Hematopoietic multipotent progenitor cell treated with erythropoietin and hydrocortisone succinate and interleukin-3 and kit ligand, for 15 days (in vitro differentiated cells): ENCODE measurements at places on chromosomes 16 and 17.
A peak's percentile ranks its signal among the peaks of the same experiment; 100 is the strongest.

- DNase-seq: no peak
Observed at GRCh38 chr16:49414671-49415070, 41.1 kb downstream of the C16orf78 start.

GRCh38 chr17:2050300-2051060, 4.4 kb upstream of the HIC1 start:
- DNase-seq: peak; percentile 74

DNA sequence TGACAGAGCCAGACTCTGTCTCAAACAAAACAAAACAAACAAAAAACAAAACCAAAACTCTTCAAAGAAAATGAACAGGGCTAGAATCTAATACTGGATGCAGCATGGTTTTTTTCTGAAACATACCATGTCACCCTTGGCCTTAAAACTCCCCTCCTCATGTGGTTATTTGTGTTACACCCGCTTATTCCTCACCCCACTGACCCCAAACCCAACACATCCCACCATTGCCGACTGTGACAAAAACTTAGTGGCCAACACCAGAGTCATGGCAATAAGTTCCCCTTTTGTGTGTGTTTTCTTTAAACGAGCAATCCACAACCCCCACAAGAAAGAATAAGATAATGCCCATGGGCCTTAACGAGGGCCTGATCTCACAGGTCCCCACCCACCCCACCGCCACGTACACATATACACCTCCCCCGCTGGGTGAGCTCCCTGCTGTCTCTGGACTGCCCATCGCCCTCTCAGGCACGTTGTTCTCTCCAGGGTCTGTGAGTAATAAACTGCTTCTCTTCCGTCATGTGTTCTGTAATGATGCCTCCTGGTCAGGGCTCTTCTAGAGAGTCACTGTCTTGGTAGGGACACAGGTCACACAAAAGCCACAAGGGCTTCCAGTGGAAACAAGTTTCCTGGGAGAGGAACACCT, 16.8 kb upstream of the ENGASE start:
- DNase-seq: no peak

- no peak for DNase-seq
Observed at GRCh38 chr17:72613396-72613795, 479.1 kb downstream of the SLC39A11 start.

DNA sequence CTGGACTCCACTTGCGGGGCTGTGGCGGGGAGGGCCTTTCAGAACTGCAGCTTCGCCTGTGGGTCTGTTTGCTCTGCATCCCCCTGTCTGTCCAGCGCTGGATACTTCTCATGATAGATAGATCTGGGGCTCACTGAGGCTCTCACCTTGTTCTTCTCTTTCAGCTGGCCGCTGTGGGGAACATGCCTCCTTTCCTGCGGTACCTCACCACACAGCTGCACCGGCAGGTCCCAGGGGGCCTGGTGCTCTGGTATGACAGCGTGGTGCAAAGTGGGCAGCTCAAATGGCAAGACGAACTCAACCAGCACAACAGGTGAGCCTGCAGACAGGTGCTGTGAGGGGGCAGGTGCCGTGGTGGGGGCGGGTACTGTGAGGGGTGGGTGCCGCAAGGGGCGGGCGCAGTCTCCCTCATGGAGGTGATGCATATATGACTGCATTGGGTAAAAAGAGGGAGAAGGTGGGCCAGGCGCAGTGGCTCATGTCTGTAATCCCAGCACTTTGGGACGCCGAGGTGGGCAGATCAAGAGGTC, 6.2 kb downstream of the ENGASE start:
- DNase-seq: no peak

DNA sequence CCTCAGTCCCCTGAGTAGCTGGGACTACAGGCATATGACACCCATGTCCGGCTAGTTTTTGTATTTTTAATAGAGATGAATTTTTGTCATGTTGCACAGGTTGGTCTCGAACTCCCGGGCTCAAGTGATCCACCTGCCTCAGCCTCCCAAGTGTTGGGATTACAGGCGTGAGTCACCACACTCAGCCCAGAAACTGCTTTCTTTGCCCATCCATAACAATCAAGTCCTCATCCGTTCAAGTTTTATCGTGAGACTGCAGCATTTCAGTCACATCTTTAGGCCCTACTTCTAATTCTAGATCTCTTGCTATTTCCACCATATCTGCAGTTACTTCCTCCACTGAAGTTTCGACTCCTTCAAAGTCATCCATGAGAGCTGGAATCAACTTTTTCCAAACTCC, 6.4 kb downstream of the NPRL3 start:
- DNase-seq: no peak

- DNase-seq: peak; percentile 27
Observed at GRCh38 chr17:15213381-15214087, 51.6 kb downstream of the PMP22 start.

DNA sequence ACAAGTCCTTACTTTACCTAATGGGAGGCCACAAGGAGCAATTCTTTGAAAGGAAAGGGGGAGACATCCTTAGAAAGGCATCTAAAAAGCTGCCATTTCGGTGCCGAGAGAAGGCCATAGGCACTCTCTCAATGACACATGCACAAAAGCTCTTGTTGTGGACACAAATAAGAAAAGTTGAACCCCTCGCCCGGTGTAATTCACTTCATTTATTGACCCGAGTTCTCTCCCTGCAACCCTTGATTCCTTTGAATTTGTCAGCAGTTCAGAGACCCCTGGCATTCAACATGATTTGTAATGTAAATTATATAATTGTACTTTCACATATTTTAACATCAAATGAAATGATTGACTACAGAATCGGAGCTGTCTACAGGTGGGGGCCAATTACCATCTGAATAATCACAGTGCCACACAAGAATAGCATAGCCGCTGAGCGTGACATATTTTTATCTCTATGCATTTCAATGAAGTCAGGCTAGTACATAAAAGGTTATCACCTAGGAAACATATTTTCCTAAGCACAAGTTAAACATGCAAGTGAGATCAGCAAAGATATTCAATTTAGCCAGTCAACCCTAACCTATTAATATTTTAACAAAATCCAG, 66.7 kb downstream of the IRX6 start:
- no peak for DNase-seq

GRCh38 chr16:12132850-12133440, 156.4 kb downstream of the SNX29 start:
- no peak for DNase-seq

DNA sequence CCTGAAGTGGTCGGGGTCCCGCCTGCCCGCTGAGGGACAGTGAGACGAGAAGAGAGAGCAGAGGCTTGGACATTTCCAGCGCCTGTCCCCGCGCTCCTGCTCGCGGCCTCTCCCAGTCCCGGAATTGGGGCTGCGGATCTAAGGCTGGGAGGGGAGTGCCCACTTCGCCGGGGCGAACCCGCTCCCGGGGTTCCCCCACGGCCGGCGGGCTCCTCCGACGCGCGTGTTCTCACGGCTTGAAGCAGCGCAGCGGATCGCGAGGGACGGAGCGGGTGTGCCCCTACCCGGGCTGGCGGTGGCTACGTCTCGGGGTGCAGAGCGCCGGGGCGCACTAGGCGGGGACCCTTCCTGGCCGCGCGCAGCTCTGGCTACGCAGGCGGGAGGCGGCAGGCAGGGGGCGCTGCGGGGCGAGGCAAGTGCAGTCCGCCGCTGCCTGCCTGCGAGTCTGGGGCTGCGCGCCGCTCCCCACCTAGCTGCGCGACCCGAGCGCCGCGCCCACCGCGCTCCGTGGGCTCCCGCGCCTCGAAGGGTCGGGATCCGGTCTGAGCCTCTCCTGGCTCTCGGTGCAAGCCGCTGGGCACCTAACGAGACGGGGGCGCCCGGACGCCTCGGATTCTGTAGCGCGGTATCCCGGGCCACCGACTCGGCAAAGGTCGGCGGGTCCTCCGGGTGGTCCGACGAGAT, 1.2 kb downstream of the NGFR start:
- peak; percentile 34 for DNase-seq

- no peak for DNase-seq
Observed at GRCh38 chr17:75695141-75695829, 26.0 kb upstream of the ITGB4 start.

GRCh38 chr16:11986521-11987057, 10.1 kb downstream of the SNX29 start:
- no peak for DNase-seq

DNA sequence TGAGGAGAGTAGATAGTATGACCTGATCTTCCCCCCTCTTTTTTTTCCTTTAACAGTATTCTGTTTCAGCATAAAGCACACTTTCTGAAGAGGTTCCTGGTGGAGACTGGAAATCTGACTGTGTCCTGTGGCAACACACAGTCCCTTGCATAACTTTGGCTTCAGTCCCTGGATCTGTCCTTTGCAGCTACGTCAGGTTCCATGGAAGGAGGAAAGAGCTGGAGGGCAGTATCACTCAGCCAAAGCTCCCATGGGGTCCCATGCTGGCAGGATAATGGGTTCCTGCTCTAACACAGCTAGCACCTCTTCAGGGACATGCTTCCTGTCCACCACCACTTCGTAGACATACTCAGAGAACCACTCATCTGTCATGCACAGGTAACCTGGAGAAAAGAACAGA, 13.3 kb upstream of the SLC6A4 start:
- DNase-seq: no peak

DNA sequence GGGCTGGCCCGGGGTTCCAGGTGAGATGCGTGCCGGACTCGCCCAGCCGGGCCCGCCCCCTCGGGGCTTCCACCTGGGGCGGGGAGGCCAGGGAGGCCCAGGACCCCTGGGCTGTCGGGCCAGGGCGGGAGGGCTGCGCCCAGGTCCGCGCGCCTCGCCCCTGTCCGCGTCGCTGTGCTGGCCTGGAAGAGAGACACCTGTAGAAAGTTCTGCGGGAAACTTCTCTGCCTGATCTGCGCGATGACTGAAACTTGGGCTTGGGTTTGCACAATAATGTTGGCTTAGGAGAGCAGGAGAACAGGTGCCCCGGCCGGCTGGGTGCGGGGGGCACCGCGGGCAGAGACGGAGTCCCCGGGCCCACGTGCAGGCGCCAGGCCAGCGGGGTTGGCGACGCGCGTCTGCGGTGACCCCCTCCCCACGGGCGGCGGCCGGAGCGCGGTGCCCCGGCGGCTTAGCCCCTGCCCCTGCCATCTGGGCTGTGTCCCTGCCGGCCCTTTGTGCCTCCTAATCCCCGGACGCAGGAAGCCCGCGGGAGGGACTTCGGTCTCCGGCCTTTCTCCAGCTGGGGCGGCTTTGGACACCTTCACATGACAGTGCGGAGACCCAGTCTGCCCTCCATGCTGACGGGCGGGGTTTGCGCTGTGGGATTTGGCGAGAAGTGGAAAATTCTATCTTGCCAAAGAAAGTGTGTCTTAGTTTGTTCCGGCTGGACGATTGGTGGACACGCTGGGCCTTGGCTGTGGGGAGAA, 483 bp downstream of the LLGL2 start:
- DNase-seq: no peak

DNA sequence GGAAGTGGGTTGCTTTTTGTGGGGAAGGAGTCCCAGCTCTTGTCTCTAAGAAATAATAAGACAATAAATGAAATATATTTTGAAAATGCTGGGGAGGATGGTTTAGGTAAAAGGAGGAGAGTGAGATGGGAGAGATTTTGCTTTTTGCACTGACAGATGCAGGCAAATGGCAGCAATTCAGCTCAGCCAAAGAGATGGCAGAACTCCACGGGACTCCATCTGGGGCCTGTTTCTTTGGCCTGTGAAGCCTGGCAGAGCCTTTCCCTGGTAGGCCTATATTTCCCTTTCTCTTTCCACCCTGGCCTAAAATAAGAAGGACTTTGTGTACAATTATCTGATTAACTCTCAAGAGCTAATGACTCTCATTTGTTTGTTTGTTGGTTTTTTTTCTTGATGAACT, 1525.1 kb downstream of the CDH11 start:
- DNase-seq: no peak

DNA sequence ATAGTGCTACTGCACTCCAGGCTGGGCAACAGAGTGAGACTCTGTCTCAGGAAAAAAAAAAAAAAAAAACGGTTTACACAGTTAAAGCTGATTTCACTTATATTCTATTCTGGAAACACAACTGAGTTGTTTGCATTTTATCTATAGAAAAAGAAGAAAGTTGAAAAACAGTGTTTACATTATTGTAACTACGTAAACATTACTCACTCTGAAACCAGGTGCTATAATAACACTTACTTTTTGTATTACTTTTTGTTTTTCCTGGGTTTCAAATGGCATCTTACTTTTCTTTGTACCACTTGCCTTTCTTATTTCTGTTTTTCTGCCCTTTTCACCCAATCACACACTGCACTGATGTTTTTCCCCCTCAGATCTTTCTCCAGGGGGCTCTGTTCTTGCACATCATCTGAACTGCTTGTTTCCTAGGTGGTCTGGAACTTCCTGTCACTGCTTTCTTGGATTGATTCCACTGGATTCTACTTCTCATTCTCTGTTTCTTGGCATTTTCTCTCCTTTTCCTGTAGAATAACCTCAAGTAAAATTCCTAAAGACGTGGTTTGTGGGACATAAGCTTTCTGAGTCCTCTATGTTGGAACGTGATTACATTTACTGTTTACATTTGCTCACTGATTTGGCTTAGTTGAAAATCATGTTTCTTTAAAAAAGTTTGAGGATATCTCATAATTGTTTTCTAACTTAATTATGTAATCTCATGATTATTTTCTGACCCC, 142.1 kb downstream of the HS3ST3B1 start:
- DNase-seq: no peak

GRCh38 chr16:75231570-75231969, 12.8 kb downstream of the CTRB1 start:
- DNase-seq: no peak

DNA sequence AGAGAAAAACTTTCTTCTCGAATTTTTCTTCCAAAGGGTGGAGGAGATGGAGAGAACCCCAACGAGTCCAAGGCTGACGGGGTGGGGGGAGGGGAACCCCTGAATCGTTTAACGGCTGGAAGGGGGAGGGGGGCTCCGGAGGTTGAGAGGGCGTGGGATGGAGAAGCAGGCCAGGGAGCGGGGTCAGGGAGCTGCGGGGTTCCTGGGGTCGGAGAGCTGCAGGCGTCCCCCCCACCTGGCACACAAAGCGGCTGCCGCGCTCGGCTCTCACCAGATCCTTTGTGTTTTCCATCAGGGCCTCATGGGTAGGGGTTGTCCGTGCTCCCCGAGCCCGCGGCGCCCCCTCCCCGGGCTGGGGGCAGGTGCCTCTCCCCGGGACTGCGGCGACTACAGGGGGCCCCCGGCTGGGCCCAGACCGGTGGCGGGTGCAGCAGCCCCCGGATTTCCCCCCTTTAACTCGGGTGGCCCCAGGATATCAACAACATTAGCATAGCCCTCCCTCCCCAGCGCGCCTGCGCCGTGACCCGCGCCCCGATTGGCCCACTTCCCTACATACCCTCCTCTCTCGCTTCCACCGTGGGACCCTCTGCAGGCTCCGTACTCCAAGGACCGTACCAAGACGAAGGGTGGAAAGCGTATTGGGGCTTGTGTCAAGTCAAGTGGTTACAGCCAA, at the start of gene MBTD1:
MBTD1 (minus strand) TSS at position 486 of the 673 bp plus-strand sequence. CDS start 34,888 bp downstream, outside the sequence.
- peak; percentile 91 for DNase-seq
